ENCODE measurements at places on chromosomes 3 and 15. TPM values are rescaled to one million over a fixed set of nuclear protein-coding genes. Genes with fewer than 3 reads are reported as not detected.

The COMMD4 gene
- total RNA-seq = 17.5 TPM

DNA sequence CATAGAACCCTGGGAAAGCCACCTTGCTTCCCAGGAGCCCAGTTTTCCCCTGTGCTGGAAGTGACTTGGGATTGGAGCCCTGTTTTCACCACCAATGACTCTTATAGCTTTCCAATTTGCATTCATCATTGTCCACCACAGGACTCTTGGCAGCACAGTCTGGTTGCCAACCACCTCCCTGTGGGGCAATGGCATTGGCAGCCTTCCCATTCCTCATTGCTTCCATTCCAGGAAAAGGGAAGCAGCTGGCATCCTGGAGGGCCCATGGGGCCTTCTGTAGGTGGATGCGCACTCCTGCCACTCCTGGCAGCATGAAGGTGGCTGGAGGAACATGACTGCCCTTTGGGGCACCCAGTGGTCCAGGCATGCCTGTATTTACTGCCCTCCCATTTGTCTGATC is 57.7 kb downstream of the FEM1B start:
- no peak for DNase-seq

- DNase-seq = no peak
These were observed 313.4 kb downstream of the CNTN3 start for GRCh38 chr3:74301056-74301455.

- DNase-seq = no peak
These were observed 287.6 kb downstream of the SOX2 start for GRCh38 chr3:181999314-181999713.

GRCh38 chr3:124745756-124746155 is 15.5 kb downstream of the UMPS start:
- no peak for DNase-seq

GRCh38 chr3:191236646-191237045 is 37.6 kb downstream of the OSTN start:
- DNase-seq = no peak

DNA sequence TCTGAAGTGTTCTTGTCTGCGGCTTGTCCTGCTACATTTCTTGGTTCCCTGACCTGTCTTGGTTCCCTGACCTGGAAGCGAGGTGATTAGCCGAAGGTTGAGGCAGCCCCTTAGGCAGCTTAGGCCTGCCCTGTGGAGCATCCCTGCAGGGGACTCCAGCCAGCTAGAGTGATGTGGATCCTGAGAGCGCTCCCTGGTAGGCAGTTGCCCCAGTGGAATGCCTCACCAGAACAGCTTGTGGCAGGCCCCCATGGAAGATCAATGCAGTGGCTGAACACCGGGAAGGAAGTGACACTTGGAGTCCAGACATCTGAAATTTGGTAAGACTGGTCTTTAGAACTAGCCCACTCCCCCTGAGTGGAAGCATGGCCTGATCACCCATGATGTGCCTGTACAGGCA is 5.5 kb upstream of the ROBO1 start:
- no peak for DNase-seq

GRCh38 chr3:137106612-137107240 is 148.9 kb downstream of the IL20RB start:
- DNase-seq = no peak

Data from occipital lobe (tissue), 3 donors.